Activated naive CD4-positive, alpha-beta T cell treated with anti-CD3 and anti-CD28 coated beads for 36 hours (primary cell): ENCODE measurements at places on chromosomes 5 and 9.
A peak's percentile ranks its signal among the peaks of the same experiment; 100 is the strongest.

GRCh38 chr5:107801061-107801460 is 130.3 kb upstream of the EFNA5 start:
- DNase-seq, result no peak

DNA sequence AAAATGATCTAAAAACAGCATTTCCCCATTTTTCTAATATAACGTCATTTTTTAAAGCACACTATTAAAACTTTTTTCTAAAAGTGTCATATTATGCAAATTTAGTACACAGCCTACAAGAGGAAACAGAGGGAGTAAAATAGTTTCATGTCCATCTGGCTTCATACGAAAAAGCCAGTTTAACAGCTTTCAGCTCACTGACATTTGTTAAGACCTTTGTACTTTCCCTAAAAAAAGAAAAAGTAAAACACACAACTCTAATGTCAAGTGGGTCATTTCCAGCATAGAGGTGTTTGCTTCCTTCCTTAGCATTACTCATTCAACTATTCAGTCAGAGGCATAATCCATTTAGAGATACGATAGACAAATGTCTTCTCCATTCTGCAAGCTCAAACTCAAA is 49.4 kb downstream of the ABHD17B start:
- no peak for DNase-seq

DNA sequence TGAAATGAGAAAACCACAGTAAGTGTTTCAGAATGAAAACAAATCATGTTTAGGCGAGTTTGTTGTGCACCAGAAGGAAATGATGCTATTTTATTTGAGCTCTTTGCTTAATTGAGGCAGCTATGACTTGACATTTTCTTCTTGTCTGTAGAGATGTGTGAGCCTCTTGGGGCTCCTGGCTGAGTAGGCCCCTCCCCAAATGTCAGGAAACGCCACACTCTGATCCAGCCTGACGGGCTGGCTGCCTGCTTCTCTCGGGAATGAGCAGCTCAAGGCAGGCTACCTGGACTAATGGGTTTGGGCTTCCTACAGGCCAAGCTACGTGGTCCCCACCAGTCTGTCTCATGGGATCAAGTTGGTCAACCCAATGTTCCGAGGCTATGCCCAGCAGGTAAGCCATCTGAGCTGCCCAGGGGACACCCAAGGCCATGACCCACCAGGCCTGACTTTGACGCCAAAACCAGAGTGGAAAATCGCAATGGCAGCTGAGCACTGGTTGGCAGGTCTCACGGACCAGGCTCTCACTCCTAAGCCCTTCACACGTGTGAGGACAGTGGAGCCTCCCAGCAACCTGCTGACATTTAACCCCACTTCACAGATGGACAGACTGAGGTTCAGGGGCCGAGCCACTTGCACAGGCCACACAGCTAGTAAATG is 29.9 kb downstream of the USP20 start:
- peak; percentile 56 for DNase-seq

- no peak for DNase-seq
Measured at GRCh38 chr9:16309469-16310271, 560.8 kb downstream of the BNC2 start.

DNA sequence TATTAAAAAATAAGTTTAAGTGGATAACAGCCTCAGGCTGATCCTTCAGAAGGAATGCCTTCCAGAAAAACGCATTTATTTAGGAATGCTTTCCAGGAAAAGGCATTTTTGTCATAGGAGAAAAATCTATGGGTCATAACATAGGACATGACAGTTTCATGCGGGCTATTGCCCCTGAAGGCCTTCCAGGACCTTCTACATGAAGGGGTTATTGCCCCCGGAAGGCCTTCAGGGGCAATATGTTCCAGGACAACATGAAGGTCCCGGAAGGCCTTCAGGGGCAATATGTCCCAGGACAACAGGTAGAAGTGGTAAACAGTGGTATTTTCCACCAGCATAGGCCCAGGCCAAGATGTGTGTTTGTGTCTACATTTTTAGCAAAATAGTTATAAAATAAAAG is 191.3 kb upstream of the RASA1 start:
- DNase-seq, result no peak

DNA sequence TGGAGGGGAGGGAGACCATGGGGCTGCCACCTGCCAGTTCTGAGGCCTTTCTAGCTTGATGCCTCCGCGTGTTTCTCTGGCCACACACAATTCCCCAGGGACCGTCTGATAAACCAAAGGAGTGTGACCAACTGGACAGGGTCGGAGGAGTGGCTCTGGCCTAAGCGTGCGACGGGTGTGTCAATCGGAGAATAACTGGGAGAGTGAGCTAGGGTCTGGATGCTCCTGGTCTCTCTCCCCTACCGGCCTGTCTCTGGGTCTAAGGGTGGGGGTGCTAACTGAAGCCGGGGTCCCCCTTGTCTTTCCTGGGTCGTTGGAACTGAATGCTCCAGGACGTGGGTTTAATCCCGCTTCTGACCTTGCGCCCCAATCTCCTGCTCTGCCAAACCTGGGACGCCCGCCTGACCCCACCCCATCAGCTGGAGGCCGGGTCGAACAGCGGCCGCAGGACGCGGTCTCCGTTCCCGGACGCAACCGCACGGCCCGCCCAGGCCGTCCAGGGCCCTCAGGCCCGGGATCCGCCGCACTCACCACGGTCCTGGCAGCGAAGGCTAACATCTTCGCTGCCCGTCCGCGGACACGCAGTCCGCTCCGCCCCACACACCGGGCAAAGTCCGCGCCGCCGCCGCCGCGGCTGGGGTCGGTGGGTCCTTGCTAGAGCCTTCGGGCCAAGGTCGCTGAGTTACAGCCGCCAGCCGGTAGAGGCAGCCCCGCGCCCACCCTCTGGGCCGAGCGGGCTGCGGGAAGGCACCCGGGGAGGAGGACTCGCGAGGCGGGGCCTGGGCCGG is 447 bp downstream of the CRAT start:
- peak; percentile 12 for DNase-seq

DNA sequence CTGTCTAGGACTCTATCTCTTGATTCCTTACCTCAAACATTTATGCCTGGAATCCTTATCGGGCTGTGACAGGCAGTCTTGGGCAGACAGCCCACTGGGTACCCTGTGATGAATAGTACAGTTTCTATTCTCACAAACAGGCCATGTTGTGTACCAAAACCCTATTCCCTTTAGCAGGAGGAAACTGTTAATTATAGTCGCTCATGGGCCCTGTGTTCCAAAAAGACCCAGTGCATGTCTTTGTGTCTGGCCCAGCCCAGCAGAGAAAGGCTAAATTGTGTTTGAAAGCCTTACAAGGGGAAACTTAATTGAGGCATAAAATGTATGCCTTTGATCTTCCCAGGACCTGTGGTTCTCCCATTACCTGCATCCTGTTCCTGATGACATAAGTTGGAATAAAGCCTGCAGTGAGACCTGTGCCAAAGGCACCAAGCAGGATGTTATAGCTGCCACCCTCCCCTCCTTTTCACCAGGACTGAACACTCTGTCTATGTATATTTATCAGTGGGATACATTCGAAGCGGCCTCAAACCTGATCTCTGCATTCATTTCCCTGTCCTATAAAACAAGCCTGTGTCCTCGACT is 43.3 kb downstream of the TLR4 start:
- DNase-seq, result no peak

DNA sequence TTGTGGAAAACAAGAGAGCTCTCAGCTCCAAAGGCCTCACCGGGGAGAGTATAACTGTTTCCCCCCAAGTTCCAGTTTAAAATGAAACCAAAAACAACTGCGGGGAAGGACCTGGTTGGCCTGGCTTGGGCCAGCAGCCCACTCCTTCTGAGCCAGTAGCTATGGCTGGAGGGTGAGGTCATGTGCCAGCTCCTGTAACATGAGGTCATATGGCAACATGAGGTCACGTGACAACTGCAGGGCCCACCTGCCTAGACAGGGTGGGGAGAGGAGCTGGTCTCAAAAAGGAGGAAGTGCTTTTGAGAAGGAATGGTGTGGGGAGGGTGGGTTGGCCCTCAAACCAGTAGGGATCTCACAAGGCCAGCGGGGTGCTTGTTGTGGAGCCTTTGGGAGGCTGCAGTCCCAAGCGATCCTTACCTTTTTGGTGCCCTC is 29.3 kb upstream of the CRB2 start:
- DNase-seq, result no peak

GRCh38 chr9:125631391-125632085 is 75.5 kb downstream of the MAPKAP1 start:
- DNase-seq, result peak; percentile 54

GRCh38 chr9:4596165-4596922 is 65.8 kb upstream of the PLPP6 start:
- DNase-seq, result peak; percentile 75

DNA sequence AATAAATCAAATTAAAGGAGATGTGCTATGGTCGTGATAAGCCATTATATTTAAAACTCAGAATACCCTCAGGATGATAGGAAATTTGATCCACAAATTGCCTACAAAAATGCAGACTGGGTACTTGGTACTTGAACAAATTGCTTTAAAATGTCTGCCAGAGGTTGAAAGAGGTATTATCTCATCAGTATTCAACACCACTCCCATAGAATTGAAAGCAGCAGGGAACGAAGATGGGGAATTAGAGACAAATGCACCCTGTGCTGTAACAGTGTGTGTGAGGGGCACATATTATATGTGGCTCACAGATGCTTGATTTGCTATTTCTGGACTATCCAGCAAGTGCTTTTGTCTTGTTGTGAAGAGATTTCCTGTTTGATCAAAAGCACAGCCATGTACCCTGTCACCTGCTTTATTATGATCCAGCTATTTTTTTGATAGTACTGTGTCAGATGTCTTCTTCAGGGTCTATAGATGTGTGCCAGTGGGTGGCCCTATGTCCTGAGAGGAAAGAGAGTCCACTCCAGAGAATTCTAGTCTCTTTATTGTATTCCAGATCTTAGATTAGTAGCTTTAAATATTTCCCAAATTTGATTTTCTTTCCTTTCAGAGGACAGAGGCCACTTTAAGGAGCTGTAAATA is 120.1 kb downstream of the XRCC4 start:
- DNase-seq, result no peak

DNA sequence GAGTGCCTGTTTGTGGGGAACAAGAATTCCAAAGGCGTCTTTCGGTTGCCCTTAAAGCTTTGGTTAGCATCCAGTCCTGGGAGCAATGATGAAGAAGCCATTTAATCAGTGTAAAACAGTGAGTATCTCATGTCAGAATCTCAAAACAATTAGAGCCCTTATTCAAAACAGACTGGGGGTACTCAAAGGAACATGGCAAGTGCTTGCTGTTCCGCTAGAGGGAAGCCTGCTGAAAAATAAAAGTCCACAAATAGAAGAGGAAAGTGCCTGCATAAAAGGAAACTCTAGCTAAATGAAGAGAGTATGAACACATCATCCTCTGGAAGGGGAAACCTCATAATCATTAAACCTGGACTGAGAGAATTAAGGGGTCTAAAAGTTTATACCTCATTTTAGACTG is 26.4 kb downstream of the FBXL7 start:
- no peak for DNase-seq

- DNase-seq, result no peak
Measured at GRCh38 chr9:26054600-26055520, 376.6 kb upstream of the TUSC1 start.

GRCh38 chr9:109967651-109968642 is 187.9 kb downstream of the PALM2AKAP2 start:
- DNase-seq, result peak; percentile 47

GRCh38 chr5:143315929-143316328 is 87.6 kb downstream of the NR3C1 start:
- no peak for DNase-seq

DNA sequence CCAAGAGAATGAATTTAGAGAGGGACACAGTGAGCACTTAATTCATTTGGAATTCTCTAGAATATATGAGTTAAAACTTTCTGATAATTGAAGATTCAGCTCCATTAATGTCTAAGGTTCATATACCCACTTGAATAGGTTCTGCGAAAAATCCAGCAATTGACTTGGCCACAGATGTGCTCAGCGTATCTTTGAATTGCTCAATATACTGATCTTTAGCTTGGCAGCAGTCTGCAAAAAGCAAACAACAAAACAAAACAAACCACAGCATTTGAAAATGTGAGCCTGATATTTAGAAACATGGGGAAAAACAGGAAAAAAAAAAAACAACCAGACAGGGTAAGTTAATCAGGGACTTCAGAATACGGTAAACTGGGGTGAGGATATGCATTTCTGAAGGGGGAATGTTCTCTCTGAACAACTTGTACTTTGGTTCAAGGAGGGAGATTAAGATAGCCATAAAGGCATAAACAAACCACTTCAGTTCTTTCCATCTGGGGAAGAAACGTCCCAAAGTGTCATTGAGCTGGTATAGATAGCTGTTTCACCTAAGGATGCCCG is 21.4 kb downstream of the AGXT2 start:
- DNase-seq, result no peak

DNA sequence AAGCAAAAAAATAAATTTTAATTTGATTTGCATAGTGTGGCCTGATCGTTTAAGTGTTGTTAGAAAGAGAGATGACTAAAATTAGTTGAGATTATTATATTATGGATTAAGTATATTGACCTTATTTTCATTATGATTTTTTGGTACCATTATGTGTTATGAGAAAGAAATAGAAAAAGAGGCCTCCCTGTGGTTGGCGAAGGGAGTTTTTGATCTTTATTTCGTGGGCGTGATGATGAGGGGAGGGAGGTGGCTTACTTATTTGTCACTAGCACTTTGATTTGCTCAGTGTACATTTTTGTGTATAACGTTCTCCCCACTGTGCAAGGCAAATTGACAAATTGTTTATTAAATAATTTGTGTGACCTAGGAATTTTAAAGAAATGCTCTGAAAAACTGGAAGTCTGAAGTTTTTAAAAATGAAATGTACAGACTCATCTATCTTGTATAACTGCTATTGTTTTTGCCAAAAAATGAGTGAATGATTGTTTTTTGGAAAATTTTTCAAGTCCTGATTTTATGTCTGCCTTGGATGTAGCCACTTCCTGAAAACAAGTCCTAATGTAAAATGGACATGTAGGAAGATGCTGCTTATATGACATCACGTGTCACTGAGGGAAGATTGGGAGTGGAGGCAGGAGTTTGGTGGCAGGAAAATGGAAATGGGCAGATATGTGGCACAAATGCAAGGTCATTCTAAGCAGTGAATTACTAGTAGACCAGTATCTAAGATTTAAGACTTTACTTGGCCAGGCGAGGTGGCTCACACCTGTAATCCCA is 3.0 kb downstream of the DAPK1 start:
- DNase-seq, result peak; percentile 42
